Bronchial epithelial cell (primary cell): ENCODE measurements at places on chromosomes 16 and 17.
A peak's percentile ranks its signal among the peaks of the same experiment; 100 is the strongest.

DNA sequence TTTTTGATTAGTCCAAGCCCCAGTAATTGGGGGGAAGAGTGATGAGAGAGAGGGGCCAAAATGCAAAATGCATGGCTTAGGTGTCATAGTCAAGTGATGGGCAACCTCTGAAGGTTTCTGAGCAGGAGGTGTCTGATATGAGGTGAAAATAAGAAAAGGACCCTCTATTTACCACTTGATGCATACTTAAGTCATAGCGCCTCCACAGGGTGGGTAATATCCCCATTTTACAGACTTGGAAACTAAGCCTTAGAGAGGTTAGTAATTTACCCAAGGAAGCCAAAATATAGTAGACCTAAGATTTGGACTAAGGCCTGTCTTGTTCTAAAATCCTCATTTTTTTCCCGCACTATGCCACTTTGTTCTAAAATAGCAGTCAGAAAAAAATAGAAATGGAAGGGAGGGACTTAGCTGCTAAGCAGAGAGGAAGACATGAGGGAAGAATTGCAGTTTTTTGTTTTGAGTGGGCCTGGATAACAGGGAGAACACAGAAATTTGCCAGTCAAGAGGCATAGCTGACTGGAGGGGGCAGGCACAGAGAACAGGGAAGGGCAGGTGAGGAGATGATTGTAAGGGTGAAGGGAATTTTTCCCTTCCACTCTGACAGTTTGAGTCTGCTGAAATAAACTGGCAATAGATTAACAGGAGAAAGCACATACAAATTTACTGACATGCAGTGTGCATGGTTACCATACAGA, 2.3 kb upstream of the GRB2 start:
- no peak for DNase-seq

GRCh38 chr16:28990375-28991040, 5.7 kb downstream of the LAT start:
- no peak for DNase-seq

DNA sequence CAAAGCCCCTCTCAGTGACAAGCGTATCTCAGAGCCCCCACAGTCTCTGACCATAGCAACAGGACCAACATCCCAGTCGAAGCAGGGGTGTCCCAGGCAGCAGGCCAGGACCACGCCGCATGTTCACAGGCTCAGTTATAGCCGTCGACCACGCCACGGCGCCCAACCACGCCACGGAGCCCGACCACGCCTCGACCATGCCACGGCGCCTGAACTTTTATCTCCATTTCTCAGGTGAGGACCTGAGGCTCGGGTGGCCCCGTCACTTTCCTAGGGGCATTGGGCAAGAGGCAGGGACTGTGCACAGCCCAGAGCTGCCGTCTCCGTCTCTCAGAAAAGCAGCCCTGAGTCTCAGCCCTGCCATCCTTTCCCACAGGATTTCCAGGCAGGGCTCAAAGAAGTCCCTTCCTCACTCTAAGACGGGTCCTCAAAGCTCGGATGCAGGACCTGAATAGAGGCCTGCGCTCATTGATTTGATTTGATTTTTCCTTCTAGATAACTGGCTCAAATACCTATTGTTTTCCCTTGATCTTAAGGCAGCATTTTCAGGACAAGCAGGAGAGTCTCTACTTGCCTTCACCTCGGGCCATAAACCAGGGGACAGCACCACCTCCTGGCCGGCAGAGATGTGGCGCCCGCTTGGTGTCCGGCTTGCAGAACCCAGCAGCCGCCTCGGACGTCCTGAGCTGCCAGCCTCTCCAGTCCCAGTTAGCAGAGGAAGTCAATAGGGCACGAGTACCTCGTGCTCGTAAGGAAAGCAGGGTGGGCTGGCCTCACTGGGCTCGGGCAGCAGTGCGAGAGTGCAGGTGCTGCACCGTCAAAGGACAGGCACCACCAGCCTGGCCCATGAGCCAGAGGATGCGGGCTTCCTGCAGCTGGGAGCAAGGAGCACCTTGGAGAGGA, 38.8 kb downstream of the C16orf95 start:
- peak; percentile 51 for DNase-seq

DNA sequence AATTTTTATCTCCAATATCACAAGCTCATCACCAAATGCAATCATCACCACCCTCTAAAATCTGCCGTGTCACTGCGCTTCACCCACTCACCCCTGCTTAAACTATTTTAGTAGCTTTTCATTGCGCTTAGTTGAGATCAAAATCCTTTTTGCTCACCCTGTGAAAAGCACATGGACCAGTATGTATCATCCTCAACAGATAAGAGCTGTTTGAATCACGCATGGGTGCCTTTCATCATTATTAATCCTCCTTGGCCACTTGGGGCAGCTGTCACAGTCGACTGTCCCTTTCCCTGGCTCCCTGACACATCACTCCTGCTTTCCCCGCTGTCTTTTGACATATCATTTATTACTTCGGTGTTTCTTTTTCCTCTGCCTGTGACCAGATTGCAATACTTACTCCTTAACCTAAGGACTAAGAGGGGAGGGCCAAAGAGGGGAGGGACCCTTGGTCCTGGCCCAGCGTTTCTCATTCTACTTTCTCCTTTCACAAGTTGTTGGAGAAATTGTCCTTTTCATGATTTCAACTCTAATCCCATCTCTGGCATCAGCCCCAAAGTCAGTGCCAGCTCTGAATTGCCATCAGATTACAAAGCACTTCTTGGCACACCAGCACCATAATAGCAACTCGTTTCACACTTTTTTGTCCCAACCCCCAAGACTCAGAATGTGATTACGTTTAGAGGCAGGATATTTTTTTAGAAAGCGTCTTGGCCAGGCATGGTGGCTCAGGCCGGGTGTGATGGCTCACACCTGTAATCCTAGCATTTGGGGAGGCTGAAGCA, 8.6 kb upstream of the KDM6B start:
- no peak for DNase-seq

DNA sequence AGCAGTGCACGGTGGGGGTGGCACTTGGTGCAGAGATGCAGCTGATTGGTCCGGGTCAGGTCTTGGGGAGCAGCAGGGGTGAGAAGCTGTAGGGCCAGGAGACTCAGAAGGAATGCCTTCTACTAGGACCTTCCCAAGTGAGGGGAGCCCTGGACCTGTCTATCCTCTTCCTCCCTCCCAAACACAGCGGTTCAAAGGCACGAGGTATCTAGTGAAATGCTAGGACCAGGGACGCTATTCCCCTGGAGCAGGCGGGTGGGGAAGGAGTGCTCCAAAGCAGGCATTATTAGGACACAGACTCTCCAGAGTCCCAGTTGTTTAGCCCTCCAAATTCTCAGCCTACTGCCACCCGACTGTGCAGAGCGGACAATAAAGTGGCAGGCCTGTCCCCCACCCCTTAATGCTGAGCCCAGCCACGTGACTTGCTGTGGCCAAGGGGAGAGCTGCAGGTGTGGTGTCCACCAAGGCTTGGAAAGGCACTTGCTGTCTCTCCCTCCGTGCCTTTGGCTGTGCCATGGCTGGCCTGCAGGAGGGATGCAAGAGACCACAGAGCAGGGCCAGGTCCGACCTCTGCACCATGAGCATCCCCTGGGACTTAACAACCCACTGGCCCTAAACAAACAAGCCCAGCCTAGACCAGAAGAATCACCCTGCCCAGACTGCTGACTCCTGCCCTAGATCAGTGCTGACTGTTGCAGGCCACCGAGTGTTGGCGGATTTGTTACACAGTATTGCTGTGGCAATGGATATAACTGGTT, 97.2 kb downstream of the TBC1D16 start:
- DNase-seq, result no peak

- DNase-seq, result no peak
Observed at GRCh38 chr17:65323049-65323448, 185.9 kb downstream of the RGS9 start.

DNA sequence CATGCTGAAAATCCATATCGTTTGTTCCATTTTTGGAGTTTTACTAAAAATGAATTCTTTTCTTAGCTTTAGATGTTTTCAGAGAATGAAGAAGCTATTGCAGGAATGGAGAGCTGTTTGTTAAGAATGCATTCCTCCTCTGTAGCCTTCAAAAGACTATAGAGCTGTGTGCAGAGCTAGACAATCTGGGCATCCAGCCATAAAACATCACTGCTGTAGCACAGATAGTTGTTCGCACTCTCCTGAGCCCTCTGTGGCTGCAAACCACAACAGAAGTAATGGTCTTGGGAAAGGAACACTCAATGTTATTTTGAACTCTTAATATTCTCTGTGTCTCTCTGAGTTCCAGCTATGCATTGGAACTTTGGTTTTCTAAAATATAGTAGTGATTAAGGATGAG, 4.9 kb downstream of the TNRC6C start:
- no peak for DNase-seq

DNA sequence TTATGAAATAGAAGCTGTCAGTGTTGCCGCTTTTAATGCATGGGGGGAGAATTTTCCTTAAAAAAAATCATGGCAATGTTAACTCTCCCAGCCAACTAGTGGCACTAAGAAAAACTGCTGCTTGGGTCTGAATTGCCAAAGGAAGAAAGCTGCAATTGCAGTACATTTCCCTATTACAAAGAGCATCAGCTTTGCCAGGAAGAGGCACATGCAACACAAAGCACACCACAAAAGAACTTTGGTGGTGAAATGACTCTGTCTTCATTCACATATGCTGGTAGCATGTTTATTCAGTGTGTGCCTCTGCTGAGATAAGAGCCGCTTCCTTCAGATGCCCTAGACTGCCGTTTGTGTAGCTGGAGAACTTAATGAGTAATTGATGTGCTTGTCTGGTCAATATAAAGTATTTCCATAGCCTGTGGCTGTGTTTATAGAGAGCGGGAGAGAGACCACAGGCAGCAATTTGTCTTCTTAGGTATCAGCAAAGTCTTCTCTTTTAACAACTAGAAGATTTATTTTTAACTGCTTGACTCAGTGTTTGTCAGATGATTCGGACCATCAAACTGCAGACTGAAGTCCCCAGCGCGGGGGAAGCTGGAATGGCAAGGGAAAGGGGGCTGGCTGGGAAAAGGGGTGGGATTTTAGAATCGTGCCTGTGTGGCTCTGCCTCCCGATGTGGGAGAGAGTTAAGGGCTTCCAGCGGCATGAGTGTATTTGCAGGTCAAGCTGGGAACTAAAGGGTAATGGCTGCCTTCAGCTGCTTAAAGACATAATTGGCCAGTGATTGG, 115.1 kb downstream of the MRTFB start:
- DNase-seq, result peak; percentile 26

DNA sequence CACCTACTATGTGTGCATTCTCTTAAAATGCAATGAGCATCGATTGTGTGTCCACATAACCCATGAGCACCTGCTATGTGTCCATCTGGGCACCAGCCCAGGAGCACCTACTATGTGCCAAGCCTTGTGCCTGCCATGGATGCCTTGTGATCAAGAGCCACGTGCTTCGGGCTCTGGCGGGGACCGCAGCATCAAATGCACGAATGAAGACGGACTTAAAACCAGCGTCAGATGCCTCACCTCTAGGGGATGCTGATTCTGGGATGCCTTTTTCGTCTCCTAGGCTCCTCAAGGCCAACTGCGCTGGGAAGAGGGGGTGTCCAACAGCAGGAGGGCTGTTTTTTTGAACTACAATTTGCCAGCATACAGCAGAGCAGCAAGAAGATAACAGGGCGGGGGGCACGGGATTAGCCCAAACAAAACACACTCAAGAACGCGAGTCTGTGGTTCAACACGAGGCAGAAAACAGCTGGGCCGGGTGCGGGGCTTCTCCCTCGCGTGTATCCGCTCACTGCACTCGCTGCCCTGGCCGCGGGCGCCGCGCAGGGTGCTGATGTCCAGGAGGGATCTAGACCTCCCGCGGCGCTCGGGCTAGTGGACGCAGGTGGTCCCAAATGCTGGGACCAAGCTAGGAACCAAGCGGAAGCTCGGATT, 1.2 kb upstream of the GLIS2 start:
- DNase-seq, result peak; percentile 46

DNA sequence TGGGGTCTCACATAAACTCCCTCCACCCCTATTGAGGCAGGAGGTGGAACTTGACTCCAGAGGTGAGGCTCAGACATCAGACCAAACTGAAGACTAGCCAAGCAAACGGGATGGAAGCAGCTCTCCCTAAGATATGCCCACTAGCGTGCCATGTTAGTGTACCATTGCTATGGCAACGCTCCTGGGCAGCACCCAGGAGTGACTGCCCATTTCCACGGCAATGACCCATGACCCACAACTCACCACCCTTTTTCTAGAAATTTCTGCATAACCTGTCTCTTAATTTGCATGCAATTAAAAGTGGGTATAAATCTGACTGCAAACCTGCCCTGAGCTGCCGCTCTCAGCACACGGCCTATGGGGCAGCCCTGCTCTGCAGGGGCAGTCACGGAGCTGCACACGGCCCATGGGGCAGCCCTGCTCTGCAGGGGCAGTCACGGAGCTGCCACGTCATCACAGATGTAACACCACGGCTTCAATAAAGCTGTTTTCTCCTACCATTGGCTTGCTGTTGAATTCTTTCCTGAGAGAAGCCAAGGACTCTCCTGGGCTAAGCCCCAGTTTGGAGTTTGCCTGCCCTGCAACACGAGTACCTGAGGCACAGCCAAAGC, 164.3 kb downstream of the RBFOX3 start:
- no peak for DNase-seq
